ENCODE measurements at places on chromosomes 5 and 9.

GRCh38 chr9:105835721-105836120, 141.4 kb downstream of the TMEM38B start:
- DNase-seq, result no peak

GRCh38 chr9:128091144-128091543, 23.1 kb downstream of the SLC25A25 start:
- DNase-seq, result no peak

DNA sequence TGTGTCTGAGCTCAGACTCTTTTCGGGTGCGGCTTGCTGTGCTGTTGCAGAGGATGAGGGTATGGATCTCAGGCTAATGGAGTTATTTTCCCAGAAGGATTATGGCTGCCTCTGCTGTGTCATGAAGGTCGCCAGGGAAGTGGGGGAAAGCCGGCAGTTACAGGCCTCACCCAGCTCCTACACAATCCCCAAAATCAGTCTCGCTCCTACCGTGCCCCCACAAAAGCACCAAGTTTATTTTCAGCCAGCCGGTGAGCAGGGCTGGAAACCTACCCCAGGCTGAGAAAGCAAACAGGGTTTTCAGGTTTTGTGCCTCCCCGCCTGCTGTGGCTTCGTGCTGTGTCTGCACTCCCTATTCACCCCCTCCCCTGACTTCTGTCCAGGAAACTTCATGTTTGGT, 113.3 kb downstream of the SLC24A2 start:
- DNase-seq, result no peak

GRCh38 chr5:80193401-80193800, 62.4 kb downstream of the SERINC5 start:
- DNase-seq, result no peak

DNA sequence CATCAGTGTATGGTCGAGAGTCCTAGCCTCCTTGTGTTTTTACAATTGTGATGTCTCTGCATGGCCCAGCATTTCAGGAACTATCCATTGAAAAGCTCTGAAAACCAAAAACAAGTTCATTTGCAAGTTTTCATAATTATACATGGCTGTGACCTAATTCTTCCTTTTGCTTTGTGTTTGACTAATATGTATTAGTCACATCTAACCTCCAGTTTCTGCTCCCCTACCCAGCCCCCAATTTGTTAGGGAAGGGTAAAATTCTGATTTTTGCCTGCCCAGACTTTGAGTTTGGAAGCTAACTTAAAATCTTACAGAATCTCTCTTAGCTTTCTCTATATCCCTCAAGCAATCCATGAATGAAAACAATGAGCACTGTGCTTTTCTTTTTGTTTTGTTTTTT, 128.2 kb upstream of the SEMA6A start:
- no peak for DNase-seq

DNA sequence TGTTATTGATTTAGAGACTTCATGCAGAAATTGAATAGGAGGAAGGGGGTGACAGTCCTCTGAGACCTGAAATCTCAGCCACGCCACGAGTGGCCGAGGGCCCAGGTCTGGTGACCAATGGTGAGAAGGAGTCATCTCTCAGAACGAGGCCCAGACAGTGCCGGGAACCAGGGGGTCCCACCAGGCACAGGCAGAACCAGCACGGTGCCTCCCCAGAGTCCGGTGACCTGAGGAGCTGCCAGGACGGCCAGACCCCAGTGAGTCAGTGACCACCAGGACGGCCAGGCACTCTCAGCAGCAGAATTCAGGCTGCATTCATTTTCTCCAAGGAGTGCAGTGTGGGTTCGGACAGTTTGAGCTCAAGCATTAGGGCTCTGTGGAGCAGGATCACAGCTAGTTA, 43.8 kb upstream of the NKD2 start:
- DNase-seq, result no peak

Measured in inflammatory macrophage (primary cell).